Lower lobe of right lung (tissue), 2 donors: ENCODE measurements at places on chromosomes 4 and X. TPM values are rescaled to one million over a fixed set of nuclear protein-coding genes. Genes with fewer than 3 reads are reported as not detected.
A peak's percentile ranks its signal among the peaks of the same experiment; 100 is the strongest.

RXFP1 gene
- total RNA-seq, result 6.9 TPM

DNA sequence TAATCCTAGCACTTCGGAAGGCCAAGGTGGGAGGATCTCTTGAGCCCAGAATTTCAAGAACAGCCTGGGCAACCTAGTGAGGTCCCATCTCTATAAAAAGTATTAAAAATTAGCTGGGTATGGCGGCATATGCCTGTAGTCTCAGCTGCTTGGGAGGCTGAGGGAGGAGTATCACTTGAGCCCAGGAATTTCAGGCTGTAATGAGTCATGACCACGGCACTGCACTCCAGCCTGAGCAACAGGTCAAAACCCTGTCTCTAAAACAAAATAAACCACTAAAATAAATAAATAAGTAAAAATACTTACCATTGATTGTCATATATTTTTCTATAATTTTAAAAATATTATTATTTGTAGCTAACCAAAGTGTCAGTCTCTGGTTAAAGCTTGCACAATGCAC is 315.6 kb upstream of the SMIM31 start:
- DNase-seq, result no peak

DNA sequence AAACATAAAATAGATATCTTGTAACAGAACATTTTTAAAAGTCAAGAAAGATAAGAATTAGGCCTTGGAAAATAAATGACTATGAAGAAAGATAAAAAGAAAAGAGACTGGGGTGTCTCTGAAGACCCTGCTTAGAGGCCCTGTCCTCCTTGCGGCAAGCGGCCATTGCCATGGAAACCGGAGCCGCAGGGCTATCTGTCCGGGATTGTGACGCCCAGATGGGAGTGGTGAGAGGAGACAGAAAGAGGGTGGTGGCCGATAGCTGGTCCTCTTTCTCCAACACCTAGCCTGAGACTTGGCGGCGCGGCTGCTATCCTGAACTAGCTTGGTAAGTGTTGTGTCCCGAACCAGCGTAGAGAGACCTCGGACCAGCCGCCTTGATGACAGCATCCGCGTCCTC is at the start of gene DUSP21:
TSS of gene DUSP21 (plus strand) at position 269 of the 400 bp plus-strand sequence. CDS start at position 381, 112 bp downstream.
- DNase-seq, result no peak

DNA sequence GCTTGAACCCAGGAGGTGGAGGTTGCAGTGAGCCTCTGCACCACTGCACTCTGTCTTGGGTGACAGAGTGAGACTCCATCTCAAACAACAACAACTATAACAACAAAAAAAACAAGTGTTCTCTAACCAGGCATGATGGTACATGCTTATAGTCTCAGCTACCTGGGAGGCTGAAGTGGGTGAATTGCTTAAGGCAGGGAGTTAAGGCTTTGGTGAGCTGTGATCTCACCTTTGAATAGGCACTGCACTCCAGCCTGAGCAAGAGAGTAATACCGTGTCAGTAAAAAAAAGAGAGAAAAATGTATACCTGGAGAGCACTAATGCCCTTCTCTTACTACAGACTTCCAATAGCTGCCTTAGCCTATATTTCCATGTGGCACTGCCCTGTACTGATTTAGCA is 18.9 kb upstream of the USP9X start:
- no peak for DNase-seq

GRCh38 chr4:184163813-184164212 is 53.9 kb downstream of the ENPP6 start:
- DNase-seq, result peak; percentile 73

DNA sequence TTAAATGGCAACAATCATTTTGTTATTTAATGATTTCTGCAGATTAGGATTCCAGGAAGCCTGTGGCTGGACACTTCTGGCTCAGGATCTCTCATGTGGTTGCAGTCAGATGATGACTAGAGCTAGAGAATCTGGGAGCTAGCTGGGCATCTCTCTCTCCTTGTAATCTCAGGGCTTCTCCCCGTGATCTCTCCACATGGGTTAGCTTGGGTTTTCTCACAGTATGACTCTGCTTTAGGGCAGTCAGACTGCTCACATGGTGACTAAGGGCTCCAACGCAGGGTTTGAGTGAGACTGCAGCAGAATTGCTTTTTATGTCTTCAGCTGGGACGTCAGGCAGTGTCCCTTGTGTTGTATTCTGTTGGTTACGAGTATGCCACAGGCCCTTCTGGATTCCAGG is 361.4 kb downstream of the CBLL2 start:
- DNase-seq, result no peak
